Stimulated activated CD8-positive, alpha-beta memory T cell treated with anti-CD3 and anti-CD28 coated beads, Interleukin-4, amount 100 ng/mL, for 48 hours (primary cell): ENCODE measurements at places on chromosomes 6 and 20.

DNA sequence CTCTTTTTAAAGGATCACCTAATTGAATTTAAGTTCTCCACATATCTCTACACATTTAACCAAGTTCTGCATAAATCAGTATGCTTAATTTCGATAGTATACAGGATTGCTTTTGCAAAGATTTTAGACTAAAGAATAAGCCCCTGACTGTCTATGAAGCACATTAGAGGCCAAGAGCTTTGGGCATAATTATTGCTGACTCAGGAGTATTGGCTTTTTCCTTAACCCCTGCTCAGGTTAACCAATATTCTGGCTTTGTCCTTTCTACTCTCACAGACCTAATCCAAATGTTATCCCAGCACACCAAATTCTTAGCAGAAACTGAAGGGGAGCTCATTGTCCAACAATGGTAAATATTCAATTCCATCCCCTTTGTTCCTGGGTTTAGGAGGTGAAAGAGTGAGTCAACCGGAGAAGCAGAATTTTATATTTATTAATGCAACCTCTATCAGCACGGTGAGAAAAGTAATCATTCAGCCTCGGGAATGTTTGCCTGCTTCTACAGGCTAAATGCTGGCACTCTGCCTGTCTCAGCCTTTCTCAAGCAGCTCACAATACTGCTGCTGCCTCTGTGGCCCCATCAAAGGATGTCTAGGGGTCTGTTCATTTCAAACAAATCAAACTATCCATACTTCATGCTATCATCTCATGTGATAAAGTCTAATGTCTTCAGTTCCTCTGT, 125.0 kb downstream of the SIM1 start:
- no peak for DNase-seq

DNA sequence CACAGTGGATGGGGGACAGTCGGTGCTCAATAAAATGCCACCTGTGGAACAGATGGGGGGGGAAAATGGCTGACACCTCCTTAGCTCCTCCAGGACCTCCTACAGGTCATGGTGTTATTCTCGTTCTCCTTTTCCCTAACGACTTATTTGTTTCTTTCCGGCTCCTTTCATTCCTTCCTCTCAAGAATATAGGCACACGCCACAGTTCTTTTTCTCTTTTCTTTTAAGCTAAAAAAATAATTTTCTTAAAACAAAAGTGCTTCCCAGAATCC, 1.4 kb upstream of the RNASET2 start:
- no peak for DNase-seq

GRCh38 chr6:169177516-169178166, 76.0 kb downstream of the THBS2 start:
- DNase-seq = no peak

GRCh38 chr20:53853111-53853713, 217.2 kb downstream of the BCAS1 start:
- DNase-seq = no peak

- DNase-seq = no peak
Measured at GRCh38 chr6:148311966-148312669, 30.5 kb upstream of the SASH1 start.

DNA sequence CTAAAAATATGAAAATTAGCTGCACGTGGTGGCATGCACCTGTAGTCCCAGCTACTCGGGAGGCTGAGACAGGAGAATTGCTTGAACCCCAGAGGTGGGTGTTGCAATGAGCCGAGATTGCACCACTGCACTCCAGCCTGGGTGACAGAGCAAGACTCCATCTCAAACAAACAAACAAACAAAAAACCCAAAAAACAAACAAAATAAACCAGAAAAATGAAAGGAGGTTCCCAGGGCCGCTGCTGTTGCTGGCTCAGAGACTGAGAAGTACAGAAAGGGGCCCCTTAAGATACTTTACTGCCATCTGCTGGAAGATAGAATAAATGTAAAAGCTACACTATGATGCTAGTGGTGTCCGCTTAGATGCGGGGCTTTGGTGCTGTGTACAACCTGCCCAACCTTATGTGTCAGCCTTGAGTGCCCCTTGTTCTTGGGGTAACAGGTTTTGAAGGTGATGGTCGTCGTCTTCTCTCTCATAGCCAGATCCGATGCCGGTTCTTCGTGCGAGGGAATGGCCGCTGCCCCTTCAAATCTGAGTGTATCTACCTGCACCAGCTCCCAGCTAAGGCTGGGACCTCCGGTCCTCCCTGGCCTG, 2.8 kb upstream of the FANCE start:
- DNase-seq = peak; percentile 47

- no peak for DNase-seq
Measured at GRCh38 chr6:121399966-121400365, 35.5 kb upstream of the GJA1 start.

DNA sequence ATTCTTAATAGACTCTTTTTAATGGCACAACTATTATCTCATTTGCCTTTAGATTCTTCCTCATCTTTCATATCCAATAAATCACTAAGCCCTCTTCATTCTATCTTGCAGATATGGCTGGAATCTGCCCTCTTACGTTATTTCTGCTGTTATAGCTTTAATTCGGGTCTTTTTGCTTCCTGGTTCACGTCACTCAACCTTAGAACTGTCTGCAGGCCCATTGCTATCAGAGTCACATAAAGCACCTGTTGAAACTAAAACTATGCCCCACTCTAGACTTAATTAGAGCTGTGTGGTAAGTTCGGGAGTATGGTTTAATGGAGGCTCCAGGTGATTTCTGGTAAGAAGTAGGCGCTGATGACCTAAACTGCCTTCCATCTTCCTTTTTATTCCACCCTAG, 988 bp downstream of the QRSL1 start:
- no peak for DNase-seq

DNA sequence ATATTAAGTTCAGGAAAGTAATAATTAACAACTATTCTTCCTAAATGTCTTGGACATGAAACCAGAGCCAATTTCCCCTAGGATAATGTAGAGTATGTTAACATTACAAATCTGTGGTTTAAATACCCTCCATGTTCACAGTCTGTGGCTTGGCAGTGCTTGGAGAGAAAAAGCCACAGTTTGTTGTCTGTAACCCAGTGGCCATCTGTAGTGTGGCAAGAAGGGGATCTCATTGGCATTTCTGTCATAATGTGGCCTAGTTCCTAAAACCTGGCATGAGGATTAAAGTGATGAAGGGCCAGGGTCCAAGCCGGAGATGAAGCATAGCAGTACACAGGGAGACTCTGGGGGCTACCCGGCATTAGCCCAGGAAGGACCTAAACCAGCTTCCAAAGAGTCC, 31.2 kb downstream of the SYNE1 start:
- no peak for DNase-seq

DNA sequence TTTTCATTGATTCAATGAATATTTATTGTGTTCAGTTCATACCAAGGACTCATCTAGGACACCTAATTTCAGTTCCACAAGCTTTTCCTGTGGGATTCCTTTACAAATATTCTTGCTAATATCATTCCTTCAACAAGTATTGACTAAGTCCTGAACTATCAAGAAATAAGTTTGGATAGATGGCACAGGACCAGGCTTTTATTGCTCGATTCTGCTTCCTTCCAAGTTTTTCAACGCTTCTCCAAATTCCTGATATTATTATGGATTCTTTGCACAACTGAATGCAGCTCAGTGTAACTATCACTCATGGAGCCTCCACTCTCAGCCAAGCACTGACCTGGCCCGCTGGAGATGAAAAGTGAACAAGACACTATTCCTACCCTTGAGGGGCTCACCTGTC, 32.7 kb upstream of the COL21A1 start:
- DNase-seq = no peak

- DNase-seq = no peak
Measured at GRCh38 chr6:137311940-137312339, 92.8 kb upstream of the IFNGR1 start.

DNA sequence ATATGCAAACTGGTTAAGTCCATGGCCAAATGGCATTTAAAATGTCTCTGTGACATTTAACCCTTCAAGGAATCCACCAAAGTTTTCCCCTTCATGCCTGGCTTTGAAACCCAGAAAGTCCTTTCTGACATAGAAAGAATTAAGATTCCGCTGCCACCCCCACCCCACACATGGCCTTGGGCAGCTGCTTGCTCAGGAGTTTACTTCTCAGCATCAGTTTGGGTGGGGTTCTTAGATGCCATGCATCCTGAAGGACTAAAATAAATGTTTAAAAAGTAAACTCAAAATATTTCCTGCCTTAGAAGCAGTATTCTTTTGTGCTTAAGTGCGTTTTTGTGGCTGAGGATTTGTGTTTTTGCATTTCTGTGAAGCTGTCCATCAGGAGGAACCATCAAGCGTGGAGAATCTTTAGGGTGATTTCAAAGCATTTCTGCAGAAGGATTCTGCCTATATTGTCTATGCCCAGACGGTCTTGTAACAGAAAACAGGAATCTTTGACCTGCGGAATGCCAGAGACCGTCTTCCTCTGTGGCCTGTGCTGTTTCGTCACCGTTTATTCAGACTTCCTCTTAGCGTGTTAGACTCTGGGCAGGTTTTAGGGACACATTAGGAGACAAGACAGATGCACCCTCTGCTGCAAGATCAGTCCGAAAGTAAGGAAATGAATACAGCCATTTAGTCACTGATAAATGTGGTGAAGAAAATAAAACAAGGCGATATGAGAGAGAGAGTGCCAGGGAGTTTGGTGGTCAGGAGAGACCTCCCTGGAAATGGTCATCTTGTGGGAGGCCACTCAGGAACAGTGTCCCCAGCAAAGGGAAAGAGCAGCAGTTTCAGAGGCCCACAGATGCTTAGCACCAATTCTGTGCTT, 6.2 kb downstream of the DUSP22 start:
- DNase-seq = no peak

DNA sequence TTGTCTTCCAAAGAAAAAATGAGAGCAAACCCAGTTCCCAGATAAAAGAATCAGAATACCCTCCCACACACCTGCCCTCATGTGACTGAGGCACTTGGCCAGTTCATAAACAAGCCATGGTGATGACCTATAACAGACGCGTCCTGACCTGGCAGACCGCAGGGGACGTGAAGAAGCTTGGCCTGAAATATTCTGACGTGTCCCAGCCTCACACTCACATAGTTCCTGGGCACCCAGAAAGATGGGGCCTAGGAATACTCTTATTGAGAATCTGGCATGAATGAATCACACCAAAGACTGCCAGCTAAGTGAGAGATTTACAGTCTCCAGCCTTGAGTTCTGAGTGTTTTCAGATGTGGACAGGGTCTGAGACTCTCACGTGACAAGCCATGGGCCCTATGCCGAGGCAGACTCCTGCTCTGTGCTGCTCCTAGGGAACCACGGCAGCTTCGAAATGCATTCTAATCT, 17.2 kb upstream of the MAP3K4 start:
- no peak for DNase-seq

DNA sequence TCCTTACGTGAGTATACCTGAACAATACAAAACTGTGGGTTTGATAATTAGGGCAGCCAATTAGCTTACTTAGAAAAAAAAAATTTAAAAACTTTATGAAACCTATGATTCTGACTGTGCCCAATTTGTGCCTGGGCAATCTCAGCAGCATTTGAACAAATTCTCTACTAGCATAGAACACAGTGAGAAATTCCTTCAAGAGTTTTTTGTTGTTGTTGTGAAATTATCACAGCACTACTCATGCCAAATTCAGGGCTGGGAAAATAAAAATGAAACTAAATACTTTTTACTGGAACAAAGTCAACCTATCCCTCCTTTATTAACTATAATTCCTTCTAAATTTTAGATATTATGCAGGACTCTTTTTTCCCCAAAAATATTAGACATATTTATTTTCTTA, 42.9 kb downstream of the POU3F2 start:
- DNase-seq = no peak

DNA sequence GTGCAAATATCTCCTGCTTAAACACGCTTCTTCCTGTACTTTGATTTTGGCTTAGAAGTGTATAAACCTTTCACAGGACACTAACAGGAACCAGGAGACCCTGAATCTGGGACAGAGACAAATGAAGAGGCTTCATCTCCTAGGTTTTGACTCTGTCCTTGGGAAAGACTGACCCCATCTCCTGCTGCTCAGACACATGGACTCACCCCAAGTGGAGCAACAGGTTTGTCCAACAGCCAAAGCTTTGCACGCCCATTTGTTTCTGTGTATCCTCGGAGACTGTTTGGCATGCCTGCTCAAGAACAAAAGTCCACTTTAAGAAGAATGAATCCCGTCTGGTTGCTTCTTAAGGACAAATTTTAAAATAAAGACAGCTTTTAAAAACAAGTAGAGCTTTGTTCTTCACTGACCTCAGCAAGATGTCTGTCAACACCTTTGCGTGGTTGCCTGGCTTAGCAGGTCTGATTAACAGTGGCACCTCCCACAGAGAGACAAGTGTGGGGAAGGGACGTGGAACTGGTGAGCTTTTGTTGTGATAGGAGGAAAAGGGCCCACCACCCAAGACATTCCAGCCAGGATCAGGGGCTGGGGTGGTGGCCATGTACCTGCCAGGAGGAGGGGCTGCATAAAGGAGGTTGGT, 202.6 kb downstream of the SOD2 start:
- DNase-seq = no peak

DNA sequence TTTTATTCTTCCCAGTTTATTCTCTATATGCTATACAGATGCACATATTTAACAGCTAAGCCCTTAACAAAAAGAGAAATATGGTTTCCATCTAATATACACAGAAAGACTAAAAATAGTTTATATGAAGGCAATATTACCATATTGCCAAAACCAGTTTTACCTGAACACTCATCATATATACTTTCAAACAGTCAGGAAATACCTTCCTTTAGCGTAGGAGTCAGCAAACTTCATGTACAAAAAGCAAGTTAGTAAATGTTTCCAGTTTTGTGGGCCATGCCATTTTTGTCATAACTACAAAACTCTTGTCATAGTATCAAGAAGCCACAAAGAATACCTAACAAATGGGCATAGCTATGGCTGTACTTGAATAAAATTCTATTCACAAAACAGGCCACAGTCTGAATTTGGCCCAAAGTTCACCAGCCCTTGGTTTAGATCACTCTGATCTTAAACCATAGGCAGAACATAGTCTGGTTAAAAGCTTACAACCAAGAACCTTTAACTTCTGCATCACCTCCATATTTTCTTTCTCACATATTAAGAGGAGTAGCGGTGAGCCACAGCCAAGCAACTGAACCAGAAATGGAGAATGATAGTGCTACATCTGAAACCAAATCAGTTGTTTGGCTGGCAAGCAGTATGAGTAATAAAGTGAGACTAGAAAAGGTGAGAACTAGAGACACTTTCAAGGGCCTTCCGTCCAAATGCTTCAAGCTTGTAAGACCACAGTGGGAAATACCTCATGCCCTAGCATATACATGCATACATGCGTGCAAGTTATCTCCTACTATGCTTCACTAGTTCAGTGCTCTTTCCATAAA, 116.6 kb downstream of the PTPRK start:
- no peak for DNase-seq

DNA sequence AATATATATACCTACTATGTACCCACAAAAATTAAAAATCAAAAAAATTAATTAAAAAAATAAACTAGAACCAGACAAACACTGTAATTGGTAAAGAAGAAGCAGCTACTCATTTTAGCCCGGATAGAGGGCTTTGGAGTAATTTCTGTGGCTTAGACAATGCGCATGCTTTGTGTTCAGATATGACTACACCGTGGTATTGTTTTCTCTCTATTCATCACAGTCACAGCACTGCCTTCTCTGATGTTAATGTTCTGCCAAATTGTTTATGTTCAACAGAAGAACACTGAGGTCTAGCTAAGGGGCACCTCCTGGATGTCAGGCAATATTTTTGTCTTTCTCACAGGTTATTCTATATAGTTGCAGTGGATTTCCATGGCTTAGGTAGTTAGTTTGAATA, 77.5 kb upstream of the GJE1 start:
- no peak for DNase-seq

GRCh38 chr20:58136149-58136484, 92.3 kb downstream of the ANKRD60 start:
- DNase-seq = no peak
